Activated gamma-delta T cell treated with Interleukin-2 at 50 U/mL for 16 hours (primary cell): ENCODE measurements at places on chromosomes 7 and 10.

- no peak for DNase-seq
Observed at GRCh38 chr7:2255145-2256139, 13.4 kb downstream of the NUDT1 start.

DNA sequence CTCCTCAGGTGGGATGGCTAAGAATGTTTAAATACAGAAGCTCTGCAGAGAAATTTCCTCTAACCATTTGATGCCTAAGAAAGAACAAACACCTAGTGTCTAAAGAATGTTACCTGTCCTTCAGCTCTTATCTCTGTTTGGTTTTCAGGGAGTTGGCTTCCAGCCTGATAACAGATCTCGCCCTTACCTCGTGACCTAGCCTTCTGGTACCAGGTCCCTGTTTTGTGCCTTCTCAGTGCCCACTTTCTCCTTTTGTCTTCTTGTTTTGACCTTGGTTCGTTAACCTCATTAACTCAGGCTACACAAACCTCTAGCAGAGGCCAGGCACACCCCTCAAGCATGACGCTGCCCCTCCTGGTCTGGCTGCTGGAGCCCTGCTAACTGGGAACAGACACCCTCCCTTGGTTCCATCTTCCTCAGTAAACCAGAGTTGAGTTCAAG lies 16.1 kb upstream of the RAB11FIP2 start:
- DNase-seq, result no peak

- no peak for DNase-seq
Observed at GRCh38 chr10:47247148-47248059, 52.6 kb upstream of the GDF10 start.

DNA sequence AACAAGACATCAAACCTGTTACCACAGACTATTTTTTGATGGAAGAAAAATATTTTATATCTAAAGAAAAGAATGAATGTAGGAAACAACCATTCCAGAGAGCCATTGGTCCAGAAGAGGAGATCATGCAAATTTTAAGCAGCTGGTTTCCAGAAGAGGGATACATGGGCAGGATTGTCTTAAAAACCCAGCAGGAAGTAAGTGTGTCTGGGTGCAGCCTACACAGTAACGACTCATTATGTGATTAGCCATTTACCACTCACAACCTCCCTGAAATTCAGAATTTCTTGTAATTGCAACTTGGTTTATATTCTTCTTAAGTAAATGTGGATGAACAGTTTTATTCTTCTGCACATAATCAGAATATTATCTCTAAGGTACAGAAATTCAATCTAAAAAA lies 46.2 kb downstream of the NOC3L start:
- no peak for DNase-seq

- DNase-seq, result no peak
Observed at GRCh38 chr7:51135576-51135975, 181.0 kb downstream of the COBL start.

DNA sequence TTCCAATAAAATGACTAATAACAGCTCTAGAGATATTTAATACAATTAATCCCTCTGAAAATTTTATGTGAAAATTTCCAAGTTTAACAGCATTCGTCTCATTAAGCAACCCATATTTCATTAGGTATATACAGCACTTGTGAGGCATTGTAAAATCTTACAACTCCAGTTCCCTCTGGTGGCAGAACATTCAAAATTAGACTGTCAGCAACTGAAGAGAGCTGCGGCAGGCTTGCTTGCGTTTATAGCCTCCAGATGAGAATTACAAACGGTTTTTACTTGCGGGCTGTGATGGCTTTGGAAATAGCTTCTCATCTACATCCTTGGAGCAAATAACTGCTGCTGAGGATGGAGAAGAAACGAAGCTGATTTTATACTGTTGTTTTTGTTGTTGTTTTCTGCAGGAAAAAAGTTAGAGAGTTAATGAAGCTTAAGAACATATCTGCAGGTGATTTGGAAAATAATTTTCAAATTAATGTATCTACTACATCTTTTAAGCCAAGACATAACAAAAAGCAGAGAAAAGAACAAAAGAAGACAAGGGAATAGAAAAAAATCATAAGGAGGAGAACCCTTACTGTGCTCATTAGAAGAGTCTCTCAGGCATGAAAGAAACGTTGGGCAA lies 171.3 kb downstream of the MAGI2 start:
- no peak for DNase-seq

GRCh38 chr7:31892099-31892829 lies 177.9 kb downstream of the PDE1C start:
- no peak for DNase-seq

DNA sequence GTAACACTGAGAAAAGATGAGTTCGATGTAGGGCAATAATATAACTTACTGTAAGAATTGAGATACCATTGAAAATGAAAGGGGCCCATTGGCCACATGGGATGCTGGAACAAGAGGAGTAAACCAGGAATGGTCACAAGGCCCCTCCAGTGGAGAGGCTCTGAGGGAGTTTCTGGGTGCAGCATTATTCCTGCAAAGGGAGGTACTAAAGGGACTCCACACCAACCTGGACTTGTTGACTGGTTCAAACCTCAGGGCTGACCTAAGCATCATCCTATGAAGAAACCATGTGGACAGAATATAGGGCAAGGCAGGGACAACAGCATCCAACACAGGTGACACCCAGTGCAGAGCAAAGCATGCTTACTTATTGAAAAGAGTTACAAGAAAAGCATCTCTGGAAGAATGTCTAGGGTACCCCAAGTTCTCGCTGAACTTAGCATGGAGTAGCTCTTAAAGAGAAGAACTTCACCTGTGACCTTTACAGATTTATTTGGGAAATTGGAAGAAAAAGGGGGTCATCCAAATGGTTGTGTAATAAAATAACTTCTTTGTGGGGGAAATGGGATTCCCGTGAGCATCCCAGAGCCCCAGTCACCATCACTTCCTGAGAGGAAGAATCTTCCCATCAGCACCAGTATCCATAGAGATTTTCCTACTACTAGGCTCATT lies 34.7 kb downstream of the PRSS2 start:
- no peak for DNase-seq

DNA sequence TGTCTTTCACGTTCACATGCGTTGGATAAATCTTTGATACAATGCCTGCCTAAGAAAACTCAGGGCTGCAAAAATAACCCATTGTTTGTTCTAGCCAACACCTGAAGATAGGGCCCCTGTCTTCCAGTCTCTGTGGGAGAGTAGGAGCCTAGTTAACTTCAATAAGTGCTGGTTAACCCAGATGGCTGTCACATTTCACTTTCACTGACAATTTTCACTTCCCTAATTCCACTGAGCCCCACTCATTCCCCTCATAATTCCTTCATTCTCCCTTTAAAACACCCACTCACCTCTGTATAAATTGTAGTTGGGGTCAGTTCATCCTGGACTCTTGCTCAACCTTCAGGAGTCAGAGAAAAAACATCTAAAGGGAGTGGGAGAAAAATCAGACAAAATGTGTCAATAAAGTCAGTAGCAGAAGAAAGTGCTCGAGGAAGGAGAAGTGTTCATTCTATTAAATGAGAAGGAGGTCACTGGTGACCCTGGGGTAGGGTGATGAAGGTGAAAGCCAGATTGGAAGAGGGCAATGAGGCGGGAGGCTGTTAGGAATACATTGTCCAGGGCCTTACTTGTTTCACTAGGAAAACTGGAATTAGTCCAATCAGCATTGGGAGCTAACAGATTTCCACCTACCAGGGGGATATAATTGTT lies 51.2 kb upstream of the ABI1 start:
- no peak for DNase-seq

DNA sequence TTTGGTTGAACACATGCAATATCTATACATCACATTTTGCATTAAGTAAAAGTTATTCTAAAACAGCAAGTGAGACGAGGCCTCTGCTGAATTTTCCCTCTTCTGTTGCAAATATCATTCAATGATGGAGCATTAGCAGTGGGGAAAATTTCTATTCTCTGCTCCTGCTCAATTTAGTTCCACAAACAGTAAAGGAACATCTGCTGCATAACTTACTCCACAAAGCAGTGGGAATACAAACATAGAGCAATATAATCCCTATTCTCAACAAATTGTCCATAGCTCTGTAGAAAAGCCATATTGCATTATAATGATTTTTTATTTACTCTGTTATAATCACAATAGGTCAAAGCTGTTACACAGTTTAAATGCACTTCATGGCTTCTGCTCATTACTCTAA lies 5.9 kb downstream of the AGR3 start:
- DNase-seq, result no peak

GRCh38 chr7:1931951-1932270 lies 261.8 kb downstream of the ELFN1 start:
- DNase-seq, result no peak

DNA sequence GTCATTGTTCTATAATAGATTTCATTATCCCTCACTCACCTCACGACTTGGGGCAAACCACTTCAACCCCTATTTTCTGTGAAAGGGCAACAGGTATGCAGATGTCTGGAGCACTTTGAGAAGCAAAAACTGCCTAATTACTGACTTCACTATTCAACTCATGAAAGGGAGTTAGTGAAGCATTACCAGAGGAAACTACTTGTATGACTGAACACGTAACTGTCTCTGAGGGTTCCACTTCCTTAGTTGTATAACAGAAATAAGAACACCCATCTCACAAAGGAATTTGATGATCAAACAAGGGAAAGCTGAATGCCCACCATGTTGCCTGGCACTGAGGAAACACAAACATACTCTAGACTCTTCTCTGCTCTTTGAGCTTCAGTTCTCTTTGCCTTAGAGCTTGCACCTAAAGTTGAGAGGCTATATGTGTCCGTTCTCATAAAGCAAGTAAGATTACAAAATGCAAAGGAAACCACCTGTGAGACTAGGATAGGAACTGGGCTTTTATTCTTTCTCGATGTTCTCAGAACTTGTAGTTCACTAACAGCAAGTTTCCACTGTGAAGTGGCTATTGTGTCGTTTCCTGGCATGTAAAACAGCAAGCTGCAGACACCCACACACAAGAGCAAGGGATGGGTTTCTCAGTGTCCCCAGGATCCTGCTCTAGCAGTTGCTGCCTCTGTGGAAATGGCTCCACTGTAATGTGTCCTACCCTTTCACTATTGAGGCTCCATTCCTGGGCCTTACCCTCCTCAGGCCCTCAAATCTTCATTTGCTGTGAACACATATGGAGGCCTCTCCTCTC lies 2.6 kb downstream of the TMEM243 start:
- DNase-seq, result no peak

DNA sequence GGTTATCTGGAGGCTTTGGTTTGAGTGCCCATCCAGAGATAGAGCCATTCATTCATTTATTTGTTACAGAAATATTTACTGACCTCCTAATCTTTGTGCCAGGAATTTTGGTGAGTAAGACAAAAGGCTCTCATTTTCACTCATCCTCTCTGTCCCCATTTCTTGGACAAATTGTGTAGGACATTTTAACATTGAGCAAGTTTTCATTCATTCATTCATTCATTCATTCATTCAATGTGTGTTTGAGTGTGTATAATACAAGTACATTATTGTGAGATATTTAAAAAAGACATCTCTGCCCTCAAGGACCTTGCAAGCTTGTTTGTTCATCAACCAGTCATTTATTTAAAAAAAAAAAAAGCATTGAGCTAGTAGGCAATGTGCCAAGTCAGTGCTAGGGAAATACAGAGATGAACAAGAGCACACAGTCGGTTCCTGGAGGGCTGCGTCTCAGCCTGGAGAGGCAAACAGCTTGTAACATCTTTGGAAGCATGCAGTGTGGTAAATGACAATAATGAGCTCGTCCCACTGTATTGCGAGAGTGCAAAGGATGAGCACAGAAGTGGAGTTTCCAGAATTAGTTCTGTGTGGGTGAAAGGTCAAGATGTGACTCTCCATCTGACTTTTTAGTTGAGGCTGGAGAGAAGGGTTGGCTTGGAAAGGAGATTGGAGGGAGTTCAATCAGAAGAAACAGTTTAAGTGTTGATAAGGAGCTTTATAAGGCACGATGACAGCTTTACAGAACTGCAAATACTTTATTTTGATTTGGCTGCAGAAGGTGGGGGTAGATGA lies 50.5 kb upstream of the HBP1 start:
- DNase-seq, result no peak

- DNase-seq, result peak; percentile 47
Observed at GRCh38 chr7:38229386-38229785, 44.0 kb downstream of the TARP start.

DNA sequence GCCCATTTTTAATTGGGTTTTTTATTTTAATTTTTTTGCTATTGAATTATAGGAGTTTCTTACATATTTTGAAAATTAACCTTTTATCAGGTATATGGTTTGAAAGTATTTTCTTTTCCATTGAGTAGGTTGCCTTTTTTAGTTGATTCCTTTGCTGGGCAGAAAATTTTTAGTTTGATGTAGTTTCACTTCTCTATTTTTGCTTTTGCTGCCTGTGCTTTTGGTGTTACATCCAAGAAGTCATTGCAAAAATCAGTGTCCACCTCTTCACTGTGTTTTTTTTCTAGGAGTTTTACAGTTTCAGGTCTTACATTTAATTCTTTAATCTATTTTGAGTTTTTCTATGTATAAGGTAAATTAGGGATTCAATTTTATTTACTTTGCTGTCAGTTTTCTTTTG lies 129.8 kb upstream of the FERD3L start:
- no peak for DNase-seq

DNA sequence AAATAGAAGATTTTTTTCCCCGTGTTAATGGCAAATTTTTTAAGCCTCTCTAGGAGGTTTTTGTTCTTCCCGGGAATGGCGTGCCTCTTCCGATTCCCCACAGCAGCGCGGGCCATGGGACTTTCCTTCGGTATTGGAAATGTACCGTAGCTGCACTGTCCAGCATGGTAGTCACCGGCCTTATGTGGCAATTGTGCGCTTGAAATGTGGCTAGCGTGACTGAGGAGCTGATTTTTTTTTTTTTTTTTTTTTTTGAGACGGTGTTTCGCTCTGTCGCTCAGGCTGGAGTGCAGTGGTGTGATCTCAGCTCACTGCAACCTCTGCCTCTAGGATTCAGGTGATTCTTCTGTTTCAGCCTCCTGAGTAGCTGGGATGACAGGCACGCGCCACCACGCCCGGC lies 938 bp upstream of the TCTN3 start:
- no peak for DNase-seq

- no peak for DNase-seq
Observed at GRCh38 chr7:75995996-75996395, 1.6 kb upstream of the TMEM120A start.

DNA sequence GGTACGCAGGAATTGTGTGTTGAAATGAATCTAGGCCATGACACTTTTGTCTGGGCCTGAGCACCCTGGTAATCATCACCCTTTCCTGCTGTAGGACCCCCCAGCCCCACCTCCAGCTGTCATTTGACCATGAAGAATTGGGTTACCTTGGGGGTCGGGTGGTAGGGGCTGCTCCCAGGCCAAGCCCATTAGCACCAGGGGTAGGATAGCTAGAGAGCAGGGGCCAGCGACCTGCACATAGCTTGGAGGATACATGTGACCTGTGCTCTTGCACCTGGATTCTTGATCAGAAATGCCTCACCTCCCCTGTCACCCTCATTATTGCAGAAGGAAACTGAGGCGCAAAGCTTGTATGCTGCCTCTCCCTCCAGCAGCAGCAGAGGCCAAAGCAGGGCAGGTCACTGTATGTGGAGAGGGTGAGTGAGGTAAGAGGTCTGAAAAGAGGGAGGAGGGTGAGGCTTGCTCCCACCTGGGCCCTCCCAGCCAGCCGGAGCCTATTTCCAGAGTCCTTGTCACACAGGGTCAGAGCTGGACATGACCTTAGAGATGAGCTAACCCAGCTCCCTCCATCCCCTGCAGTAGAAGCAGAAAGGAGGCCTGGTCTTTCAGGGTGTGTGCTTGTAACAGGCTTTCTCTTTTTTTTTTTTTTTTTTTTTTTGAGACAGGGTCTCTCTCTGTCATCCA lies 35.3 kb upstream of the ANKRD2 start:
- DNase-seq, result no peak
